ENCODE measurements at places on chromosomes 6 and 20.

- DNase-seq = no peak
Observed at GRCh38 chr20:37494301-37494700, 26.7 kb upstream of the NNAT start.

DNA sequence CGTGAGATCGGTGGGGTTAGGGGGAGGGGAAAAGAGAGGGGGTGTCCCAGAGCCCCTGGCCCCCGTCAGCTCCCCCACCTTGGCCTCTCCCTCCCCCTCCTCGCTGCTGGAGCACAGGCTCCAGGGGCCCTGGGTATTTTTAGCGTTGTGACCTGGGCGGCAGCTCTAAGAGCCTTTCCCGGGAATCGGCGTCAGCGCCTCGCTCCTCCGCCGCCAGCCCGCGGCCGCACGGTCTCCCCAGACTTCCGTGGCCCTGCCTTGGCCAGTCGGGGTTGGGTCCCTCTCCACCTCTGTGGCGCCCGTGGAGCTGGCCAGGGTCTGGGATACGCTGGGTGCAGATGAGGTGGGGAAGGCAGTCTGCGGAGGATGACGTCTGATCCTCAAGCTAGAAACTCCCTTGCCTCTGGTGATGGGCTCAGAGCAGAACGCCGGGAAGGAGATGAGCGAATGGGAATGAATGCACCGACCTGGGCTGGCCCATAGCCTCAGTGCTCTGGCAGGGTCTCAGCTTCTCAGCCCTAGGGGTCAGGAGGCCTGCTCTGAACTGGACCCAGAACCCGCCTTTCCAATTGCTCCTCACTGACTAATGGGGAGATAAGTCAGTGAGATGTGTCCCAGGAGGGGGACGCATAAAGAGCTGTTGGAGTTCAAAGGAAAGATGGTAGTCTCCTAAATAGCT lies 883 bp upstream of the DBNDD2 start:
- peak; percentile 28 for DNase-seq

DNA sequence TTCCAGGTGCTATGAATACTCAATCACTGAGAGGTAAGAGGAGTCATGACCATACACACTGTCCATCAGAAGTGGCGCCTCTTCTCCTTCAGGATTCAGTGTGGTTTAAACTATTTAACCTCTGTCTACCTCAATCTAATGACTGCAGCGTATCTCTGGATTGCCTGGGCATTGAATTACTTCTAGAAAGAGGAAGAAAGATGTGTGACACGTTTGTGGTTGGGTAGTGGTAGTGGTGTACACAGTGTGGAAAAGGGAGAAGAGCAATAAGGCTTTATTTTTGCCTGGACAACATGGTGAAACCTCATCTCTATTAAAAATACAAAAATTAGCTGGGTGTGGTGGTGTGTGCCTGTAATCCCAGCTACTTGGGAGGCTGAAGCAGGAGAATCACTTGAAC lies 38.0 kb upstream of the ECHDC1 start:
- DNase-seq = no peak

GRCh38 chr6:169452117-169452868 lies 198.6 kb upstream of the THBS2 start:
- DNase-seq = peak; percentile 94

DNA sequence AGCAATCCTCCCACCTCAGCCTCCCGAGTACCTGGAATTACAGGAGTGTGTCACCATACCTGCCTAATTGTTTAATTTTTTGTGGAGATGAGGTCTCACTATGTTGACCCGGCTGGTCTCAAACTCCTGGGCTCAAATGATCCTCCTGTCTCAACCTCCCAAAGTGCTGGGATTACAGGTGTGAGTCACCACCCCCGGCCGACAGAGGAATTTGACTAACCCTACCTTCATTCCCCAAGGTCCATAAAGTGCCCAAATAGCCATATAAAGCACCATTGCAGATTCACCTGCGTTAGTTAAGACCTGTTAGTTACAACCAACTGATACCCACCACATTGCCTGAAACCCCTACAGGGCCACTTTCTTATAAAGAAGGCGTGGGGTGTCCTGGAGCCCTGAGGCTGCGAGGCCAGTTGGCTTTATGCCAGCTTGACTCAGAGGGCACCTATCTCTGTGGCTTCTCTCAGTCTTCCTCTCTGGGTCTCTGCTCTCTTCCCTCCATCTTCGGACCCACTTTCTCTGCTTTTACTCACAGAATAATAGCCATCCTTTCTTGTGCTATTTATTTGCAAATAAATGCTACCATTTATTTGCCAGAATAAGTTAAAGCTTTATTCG lies 65.6 kb downstream of the SLC2A10 start:
- no peak for DNase-seq

- no peak for DNase-seq
Observed at GRCh38 chr6:156804402-156804801, 27.2 kb downstream of the ARID1B start.

DNA sequence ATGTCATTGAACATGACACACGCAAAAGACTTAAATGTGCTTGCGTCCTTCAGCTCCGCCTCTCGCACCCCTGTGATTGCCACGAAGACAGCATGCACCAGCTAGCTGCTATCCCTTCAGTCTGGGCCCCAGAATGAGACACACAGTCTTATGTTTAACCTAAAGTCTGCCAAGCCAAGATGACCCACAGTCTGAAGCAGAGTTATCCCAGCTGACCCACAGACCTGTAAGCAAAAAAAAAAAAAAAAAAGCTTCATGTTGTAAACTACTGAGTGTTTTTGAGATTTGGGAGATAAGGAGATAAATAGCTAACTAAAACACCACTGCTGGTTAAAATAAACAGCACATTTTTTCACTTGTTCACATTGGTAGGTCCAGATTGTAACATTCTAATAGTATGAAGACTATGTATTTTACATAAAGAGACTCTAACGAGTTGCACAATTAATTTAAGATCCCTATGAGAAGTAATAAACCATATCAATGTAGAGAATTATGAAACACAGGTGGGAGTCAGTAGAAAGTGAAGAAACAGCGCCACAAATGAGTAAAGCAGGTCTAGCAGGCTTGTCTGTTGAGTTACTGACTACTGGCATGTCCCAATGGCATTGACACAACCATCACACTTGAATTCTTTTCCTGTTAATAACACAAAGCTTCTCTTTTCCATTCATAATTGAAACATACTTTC lies 47.4 kb upstream of the CCDC28A start:
- no peak for DNase-seq

- peak; percentile 21 for DNase-seq
Observed at GRCh38 chr6:147651249-147652063, 143.0 kb downstream of the SAMD5 start.

DNA sequence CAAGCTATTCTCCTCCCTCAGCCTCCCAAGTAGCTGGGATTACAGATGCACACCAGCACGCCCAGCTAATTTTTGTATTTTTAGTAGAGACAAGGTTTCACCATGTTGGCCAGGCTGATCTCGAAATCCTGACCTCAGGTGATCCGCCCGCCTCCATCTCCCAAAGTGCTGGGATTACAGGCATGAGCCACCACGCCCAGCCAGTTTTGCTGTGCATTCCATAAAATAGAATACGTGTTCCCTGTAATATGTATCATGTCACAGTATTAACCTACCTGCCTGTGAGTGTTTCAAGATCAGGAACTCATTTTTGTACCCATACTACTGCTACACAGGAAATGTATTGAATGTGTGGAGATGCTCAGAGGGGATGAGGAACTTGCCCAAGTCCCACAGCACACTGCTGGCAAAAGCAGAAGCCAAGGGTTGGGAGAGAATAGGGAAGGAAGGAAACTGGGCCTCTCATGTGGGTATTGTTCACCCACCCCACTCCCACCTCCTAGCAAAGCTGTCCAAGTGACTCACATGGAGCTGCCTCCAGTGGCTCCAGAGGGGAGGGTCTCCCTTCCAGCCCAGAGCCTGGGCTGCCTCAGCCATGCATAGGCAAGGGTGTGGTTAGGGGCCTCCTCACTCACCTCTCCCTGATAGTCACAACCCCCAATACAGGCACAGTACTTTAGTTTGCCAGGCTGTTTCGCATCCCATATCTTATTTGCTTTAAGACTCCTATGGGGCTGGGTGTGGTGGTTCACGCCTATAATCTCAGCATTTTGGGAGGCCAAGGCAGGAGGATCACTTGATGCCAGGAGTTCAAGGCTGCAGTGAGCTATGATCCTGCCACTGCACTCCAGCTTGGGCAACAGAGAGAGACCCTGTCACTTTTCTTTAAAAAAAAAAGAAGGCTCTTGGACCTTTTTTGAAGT lies 9.4 kb downstream of the HM13 start:
- DNase-seq = peak; percentile 32

DNA sequence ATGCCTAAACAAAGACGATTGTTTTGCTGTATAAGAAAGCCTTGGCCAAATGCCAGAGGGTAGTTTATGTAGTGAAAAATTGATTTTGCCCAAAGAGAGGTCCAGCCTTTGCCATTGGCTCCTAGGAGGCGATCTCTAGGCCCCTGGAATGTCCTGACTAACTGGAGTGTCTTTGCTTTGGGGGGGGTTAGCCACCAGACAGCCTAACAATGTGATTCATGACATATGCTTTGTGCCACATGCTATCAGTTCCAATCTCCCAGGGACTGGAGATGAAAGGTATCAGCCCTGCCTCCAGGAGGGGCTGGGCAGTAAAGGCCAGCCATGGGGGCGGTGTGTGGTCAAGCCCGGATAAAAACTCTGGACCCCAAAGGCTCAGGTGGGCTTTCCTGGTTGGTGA lies 32.7 kb upstream of the TUBB2A start:
- no peak for DNase-seq

DNA sequence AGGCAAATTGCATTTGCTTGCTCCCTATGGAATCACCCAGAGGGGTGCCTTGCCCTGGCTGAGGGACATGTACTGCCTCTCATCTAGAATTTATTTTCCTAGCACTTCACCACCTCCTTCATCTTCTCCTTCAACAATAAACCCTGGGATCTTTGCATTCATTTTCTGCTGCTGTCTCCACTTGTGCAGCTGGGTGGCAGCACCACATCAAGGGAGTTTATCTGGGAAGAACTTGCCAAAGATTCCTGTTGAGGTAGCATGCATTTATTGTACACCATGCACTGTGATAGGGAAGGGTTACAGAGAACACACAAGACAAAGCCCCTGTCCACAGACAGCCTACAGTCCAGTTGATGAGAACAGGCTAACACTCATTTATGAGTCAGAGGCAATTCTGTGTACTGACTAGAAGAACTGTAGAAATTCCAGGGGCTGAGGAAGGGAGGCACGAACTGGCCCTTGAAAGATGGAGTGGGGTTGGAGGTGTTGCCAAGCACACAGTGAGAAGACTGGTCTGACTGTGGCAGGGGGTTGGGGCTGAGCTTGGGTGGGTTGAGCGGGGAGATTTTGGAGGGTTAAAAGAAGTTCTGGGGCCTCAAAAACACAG lies 17.5 kb downstream of the C20orf173 start:
- peak; percentile 42 for DNase-seq

GRCh38 chr6:158939255-158940159 lies 60.5 kb downstream of the RSPH3 start:
- DNase-seq = no peak

- peak; percentile 28 for DNase-seq
Observed at GRCh38 chr6:144283646-144284477, 1.3 kb upstream of the UTRN start.

DNA sequence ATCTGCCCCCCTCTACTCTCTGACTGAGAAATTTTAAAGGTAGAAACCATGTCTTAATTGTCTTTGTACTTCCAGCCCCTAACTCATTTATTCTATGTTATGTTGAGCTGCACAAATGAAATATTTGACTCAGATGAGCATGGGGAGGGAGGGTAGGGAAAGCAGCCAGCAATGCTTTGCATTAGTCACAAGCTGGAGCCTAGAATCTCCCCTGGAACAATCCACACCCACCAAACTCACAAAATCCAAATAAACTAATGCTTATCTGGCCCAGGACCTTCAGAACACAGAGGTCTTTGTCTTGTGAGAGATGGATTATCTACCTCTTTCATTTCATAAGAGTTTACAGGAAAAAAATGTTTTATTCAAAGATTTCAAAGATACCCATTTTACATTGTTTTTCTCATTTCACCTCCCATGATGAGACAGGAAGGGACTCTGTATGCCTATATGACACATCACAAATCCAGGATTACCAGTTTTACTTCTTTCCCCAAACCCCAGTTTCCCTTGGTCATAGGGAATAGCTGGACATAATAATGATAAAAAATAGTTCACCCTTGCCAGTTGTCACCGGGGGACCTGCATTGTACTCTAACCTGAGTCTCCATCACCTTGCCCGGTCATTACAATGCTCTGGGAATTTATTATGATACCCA lies 466.9 kb downstream of the KIF16B start:
- no peak for DNase-seq

GRCh38 chr6:147035886-147036285 lies 168.3 kb upstream of the STXBP5 start:
- no peak for DNase-seq

DNA sequence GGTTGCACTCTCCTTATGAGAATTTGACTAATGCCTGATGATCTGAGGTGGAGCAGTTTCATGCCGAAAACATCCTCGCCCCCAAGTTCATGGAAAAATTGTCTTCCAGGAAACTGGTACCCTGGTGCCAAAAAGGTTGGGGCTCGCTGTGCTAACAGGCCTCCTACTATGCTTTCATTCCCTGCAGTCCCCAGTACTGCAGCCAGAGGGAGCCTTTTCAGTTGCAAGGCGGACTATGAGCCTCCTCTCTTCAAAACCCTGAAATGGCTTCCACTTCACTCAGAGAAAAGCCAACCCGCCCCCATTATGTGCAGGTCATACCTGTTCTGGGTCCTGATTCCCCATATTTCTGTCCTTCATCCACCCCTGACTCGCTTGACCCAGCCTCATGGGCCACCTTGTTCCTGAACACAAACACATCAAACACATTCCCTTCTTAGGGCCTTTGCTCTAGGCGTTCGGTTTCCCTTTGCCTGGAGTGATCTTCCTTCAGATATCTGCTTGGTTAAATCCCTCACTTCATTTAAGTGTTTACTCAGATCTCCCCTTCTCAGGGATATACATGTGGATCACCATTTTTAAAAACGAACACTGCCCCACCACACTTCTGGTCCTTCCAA lies 173.7 kb downstream of the PHACTR1 start:
- DNase-seq = no peak

- DNase-seq = no peak
Observed at GRCh38 chr20:63163596-63164483, 52.1 kb downstream of the YTHDF1 start.

DNA sequence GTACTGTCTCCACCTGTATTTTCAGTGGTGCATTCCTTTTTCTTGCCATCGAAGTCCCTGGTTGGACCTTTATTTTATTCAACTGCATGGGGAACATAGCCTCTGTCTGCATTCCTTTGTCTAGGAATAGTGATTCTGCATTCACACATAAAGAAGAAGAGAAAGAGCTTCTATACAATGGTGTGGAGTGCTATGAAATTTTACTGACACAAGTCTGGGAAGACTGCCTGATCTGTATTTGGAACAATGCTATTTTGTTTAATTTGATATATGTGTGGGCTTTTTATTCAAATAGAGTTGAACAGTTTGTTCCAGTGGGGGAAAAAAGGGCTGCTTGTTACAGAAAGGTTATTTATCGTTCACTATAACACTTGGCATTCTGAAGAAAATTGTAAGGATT lies 375.7 kb upstream of the POU3F2 start:
- no peak for DNase-seq

GRCh38 chr6:169959136-169960002 lies 207.9 kb downstream of the ERMARD start:
- DNase-seq = no peak

GRCh38 chr6:490251-491037 lies 98.9 kb downstream of the IRF4 start:
- no peak for DNase-seq

- DNase-seq = no peak
Observed at GRCh38 chr20:12925863-12926793, 82.6 kb upstream of the SPTLC3 start.

GRCh38 chr6:152642578-152643375 lies 5.6 kb upstream of the SYNE1 start:
- DNase-seq = peak; percentile 67

- no peak for DNase-seq
Observed at GRCh38 chr6:10194816-10195672, 219.8 kb downstream of the TFAP2A start.
